Breast epithelium (tissue), 4 donors: ENCODE measurements at places on chromosomes 4 and X.

GRCh38 chr4:10529291-10530136 is 72.3 kb upstream of the ZNF518B start:
- DNase-seq, result no peak
- no peaks in the 10 kb centered on the region for H3K4me1 ChIP-seq
- H3K4me3 ChIP-seq, result no peak overlapping the region
- H3K36me3 ChIP-seq, result no peaks in the 10 kb centered on the region
- H3K27ac ChIP-seq, result no peak overlapping the region
- no peaks in the 10 kb centered on the region for H3K27me3 ChIP-seq

- no peak overlapping the region for H3K27ac ChIP-seq
- no peaks in the 10 kb centered on the region for H3K36me3 ChIP-seq
- no peak for DNase-seq
- H3K4me3 ChIP-seq, result no peak overlapping the region
- H3K27me3 ChIP-seq, result no peaks in the 10 kb centered on the region
These were observed 112.3 kb upstream of the IL15 start for GRCh38 chr4:141524116-141524515.

DNA sequence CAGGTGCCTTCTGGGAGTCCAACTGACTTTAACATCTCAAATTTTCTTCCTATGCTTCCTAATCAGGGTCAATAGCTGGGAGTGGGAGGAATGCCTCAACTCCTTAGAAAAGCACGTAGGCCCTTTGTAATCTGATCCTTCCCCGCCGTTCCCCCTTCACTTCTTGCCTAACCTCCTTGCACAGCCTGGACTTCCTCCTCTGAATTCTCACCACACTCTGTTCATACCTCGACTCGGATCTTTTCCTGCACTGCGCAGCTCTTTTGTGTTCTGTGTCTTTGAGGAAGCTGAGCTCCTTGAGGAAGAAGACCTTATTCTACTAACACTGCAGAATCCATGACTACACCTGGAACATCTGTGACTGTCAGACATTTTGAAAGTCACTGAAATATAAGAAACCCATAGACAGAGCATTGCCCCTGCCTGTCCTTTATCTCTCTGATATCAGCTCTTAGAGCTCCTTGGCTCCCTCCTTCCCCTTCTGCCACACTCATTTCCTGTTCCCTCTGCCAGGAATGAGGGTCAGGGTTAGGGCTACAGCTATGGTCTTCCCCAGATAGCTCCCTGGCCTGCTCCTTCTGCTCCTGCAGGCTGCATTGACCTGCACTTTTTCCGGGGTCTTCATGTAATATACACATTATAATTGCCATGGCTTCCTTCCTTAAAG is 140.2 kb upstream of the LDB2 start:
- H3K4me1 ChIP-seq, result no peaks in the 10 kb centered on the region
- DNase-seq, result no peak
- H3K27ac ChIP-seq, result no peak overlapping the region
- no peaks in the 10 kb centered on the region for H3K36me3 ChIP-seq
- H3K27me3 ChIP-seq, result no peaks in the 10 kb centered on the region

- H3K4me1 ChIP-seq, result no peaks in the 10 kb centered on the region
- no peak overlapping the region for H3K4me3 ChIP-seq
- no peak for DNase-seq
- H3K36me3 ChIP-seq, result no peaks in the 10 kb centered on the region
- no peaks in the 10 kb centered on the region for H3K27me3 ChIP-seq
These were observed 334.9 kb upstream of the ADGRL3 start for GRCh38 chr4:60865273-60865672.

- no peaks in the 10 kb centered on the region for H3K36me3 ChIP-seq
- no peak overlapping the region for H3K4me3 ChIP-seq
- no peak for DNase-seq
- no peak overlapping the region for H3K27ac ChIP-seq
These were observed 19.3 kb upstream of the ZNF81 start for GRCh38 chrX:47817421-47817820.

DNA sequence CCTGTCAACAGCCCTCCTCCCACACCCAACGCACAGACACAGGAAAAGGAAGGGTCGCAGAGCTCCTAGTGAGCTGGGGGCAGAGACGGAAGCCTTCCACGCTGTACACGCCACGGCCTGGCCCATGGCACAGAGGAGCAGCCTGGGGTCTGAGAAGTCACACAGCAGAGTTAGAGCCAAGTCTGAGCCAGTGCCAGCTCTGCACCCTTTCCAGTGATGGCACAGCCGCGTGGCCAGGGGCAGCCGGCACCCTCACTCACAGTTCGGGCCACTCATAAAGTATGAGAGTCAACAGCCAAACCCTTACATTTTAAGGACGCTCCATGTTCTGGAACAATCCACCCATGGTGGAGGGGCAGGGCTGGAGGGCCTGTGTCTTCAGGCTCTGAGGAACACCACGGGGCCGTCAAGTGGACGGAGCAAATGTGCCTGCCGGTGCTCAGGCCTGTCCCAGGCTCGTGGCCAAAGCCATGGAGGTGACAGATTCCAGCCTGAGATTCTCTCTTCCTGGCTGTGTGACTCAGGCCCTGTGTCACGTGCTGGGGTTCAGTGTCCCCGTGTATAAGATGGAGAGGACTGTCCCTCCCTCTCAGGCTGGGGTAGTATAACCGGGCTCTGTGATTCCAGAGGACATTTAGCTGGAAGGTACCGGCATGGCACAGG is 91.2 kb downstream of the ABLIM2 start:
- no peak overlapping the region for H3K27ac ChIP-seq
- no peak overlapping the region for H3K4me3 ChIP-seq
- DNase-seq, result no peak
- no peaks in the 10 kb centered on the region for H3K4me1 ChIP-seq
